ENCODE measurements at places on chromosomes 4 and X.

GRCh38 chr4:150395872-150396271 is 186.1 kb upstream of the MAB21L2 start:
- no peak for DNase-seq

DNA sequence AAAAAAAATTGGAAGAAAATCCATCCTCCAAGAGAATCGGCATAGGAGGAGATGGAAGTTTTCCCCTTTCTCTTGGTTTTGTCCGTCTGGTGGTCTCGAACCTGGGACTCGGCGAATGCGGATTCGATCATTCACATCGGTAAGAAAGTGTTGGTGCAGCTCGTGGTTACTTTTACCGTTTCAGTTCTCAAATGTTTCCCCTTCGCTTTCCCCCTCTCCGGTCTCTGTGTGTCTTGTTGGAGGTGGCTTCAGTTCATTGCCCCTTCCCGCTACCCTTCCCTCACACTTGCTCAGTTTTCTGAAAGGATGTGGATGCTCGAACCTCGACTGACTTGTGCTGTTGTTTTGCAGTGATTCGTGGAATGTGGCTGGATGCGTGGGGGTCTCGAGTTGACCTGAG is 840 bp downstream of the GRID2 start:
- no peak for DNase-seq

- no peak for DNase-seq
Observed at GRCh38 chr4:189548484-189549125, 392.1 kb upstream of the FRG1 start.

DNA sequence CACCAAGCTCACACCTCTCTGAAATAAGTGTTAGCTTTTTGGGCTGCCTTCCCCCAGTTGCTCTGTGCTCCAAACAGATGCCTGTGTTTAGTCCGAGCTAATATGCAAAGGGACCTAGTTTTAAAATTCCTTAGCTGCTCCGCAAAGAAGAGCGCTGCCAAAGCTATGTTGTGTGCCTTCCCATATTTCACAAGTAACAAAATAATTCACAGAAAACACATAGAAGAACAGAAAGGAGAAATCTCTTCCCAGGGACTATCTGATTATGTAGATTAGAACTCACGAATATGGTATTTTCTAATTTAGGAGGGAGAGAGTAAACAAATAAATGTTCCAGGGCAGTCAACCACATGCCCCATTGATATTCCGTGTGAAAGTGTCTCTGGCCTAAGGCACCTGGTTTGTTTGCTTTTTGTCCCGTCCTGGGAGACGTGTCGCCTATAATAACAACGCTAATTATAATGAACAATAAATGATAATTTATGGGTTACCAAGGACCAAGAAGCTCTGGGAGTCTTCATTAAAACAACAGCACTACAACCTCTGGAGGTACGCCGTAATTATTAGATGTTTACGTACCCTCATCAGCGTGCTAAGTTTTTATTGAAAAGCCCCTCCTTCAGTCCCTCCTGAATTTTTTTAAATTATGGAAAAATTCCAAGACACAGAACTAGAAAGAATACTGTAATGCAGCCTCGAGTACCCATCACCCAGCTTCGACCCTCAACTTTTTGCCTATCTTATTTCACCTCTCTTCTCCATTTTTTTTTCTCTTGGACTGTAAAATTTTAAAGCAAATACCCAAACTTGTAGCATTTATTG is 1.2 kb upstream of the CCNG2 start:
- DNase-seq: no peak

DNA sequence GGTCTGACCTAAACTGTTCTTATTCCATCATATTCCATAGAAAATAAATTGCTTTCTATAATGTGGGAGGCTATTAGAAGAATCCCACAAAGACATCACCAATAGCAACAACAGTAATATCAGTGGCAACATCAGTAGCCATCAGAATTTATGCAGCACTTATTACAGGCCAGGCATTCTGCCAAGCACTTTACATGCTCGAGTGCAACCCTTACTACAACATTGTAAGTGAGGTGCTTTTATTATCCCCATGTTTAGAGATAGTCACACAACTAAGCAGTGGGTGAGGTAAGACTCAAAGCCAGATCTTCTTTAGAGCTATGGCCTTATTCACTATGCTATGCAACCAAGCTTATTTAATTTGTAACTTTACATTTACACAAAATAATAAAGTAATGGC is 317.1 kb upstream of the BMP3 start:
- DNase-seq: no peak

GRCh38 chr4:185730849-185731608 is 81.0 kb downstream of the SORBS2 start:
- DNase-seq: no peak

DNA sequence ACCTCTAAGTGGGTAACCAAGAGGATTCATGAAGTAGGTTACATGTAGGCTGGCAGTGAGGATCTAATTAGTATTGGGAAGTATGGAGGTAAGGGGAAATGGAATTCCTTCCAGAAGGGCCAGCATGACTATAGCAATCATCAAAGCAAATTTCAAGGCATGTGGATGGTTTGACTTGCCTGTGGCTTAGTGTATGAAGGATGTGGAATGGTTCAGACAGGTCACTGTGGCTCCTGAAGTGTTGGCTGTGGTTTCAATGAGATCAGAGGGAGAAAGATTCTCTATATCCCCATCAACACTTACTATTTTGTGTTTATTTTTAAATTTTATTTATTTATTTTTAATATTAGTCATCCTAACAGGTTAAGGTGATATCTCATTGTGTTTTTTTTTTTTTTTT is 121.6 kb upstream of the TBC1D9 start:
- DNase-seq: no peak

GRCh38 chrX:17372052-17372451 is 2.9 kb upstream of the NHS start:
- no peak for DNase-seq

- no peak for DNase-seq
Observed at GRCh38 chrX:154142950-154143745, 895 bp upstream of the OPN1LW start.

- DNase-seq: no peak
Observed at GRCh38 chr4:73944061-73944875, 37.6 kb downstream of the PF4 start.

DNA sequence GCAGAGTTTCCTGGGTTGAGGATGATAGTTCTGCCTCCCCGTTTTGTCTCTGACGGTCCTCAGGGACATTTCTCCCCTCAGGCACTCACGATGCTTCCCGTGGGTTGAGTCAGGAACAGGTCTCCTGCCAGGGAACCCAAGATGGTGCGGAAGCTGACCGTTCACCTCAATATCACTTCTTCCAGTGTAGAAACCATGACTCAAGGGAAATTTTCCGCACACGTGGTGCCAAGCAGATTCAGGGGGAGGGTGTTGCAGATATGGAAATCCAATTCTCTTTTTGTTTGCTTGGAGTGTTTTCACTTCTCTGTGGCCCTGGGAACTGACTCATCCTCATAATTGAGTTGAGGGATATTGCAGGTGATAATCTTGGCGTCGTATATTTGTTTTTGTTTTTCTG is 46.7 kb downstream of the CXorf49B start:
- no peak for DNase-seq

DNA sequence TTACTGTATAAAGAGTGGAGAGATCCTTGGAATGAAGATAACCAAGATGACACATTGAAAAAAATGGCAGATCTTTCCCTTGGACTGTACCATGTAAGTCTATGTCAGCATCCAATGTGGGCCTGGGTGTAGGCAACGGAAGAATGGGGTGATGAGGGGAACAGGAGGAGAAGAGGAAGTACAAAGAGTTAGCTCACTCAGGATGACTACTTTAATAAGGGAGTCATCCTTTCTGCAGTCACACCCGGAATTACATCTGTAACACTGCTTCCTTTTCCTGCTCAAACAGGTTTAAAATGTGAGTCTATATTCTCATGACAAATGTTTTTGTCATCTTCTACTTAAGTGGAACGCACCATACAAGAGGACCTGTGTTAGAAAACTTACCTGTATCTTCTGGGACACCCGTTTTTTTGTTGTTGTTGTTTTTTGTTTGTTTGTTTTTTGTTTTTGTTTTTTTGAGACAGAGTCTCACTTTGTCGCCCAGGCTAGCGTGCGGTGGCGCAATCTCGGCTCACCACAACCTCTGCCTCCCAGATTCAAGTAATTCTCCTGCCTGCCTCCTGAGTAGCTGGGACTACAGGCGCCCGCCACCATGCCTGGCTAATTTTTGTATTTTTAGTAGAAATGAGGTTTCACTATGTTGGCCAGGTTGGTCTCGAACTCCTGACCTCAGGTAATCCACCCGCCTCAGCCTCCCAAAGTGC is 18.0 kb downstream of the HPSE start:
- peak; percentile 97 for DNase-seq

GRCh38 chrX:41276661-41277506 is 57.1 kb upstream of the DDX3X start:
- DNase-seq: no peak

GRCh38 chr4:28427306-28428085 is 1566.9 kb downstream of the STIM2 start:
- DNase-seq: no peak

DNA sequence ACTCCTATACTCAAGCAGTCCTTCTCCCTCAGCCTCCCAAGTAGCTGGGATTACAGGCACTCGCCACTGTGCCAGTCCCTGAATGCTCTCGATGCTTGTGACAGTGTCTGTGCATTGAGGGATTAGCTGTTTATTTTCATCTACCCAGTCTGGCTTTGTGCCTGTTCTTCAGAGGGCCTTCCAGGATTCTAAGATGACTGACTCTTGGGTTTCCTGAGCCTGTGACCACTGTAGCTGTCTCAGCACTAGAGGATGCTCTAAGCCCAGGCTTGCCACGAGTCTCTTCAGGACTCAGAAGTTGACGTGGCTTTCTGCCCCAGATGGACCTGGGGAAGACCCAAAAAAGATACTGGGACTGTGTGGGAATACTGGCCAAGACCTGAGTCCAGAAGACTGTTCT is 201.4 kb downstream of the ARHGAP10 start:
- no peak for DNase-seq

DNA sequence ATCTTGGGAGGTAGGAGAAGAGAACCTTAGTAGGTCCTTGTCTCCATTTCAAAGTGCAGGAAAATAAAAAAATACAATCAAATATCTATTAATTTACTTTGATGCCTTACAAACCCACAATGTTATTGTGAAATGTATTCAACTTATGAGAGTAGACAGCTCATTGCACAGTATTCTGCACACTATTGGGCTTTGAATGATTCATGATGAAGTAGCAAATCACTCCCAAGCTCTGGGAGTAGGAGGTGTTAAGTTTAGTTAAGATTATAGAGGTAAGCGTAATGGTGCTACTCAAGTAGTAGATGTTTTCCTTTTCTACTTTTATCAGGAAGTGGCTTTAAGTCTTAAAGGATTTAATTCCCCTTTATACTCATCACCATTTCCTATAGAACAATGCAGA is 32.8 kb upstream of the TMPRSS11A start:
- no peak for DNase-seq

GRCh38 chrX:48665991-48666390 is 17.6 kb upstream of the WAS start:
- DNase-seq: no peak

GRCh38 chrX:133627673-133628072 is 212.4 kb upstream of the GPC4 start:
- no peak for DNase-seq

DNA sequence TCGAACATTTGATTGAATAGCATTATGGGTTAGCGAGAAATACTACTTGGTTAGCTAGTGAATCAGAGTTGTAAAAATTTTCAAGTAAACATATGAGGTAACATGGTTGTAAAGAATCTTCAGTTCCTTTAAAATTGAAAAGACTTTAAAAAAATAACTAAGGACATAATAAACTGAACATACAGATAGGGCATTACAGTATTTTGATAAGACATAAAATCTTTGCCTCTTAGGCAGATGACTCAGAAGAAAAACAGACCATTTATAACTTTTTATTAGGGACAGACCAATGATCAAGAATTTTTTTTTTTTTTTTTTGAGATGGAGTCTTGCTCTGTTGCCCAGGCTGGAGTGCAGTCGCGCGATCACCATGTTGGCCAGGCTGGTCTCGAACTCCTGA is 43.1 kb downstream of the PNMA5 start:
- DNase-seq: no peak

GRCh38 chr4:116515959-116516358 is 569.4 kb downstream of the TRAM1L1 start:
- DNase-seq: no peak

- no peak for DNase-seq
Observed at GRCh38 chr4:146916479-146917076, 29.1 kb downstream of the TTC29 start.

DNA sequence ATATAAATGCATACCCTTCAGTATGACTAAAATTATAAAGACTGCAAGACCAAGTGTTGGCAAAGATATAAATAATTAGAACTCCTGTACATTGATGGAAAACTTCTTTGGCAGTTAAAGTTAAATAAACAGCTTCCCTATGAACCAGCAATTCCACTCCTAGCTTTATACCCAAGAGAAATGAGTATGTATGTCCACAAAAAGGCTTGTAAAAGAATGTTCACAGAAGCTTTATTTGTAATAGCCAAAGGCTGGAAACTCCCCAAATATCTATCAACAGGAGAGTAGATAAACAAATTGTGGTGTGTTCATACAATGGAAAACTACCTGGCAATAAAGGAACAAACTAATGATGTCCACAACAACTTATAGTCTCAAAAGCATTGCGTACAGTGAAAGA is 184.8 kb downstream of the AMELX start:
- no peak for DNase-seq

- no peak for DNase-seq
Observed at GRCh38 chr4:48958582-48958981, 27.5 kb upstream of the CWH43 start.

DNA sequence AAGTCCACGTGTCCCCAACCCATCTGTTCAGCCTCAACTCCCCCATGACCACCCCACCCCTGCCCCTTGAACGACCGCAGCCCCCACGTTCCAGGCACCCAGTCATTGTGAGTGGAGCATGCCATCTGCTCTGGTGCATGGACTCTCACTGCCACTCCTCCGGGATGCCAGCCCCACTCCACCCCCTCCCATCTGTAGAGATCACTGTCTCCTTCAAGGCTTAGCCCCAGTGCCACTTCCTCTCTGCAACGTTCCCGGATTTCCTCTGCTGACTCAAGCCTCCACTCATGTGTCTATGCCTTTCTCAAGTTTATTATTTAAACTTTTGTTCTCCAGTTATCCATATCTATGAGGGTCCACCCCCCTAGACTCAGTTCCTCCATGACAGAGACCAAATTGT is 54.0 kb downstream of the MAML3 start:
- DNase-seq: peak; percentile 91

GRCh38 chr4:95319169-95319568 is 229.6 kb downstream of the UNC5C start:
- no peak for DNase-seq
